ENCODE measurements at places on chromosomes 12 and 14. TPM values are rescaled to one million over a fixed set of nuclear protein-coding genes. Genes with fewer than 3 reads are reported as not detected.
A peak's percentile ranks its signal among the peaks of the same experiment; 100 is the strongest.

The GPR137C gene
- 0.84 TPM for total RNA-seq

The KRT78 gene
- total RNA-seq, result not detected

The USP44 gene
- 13.8 TPM for total RNA-seq

The SARNP gene
- total RNA-seq, result 33.3 TPM

The IFT81 gene
- 11.5 TPM for total RNA-seq

The MYF6 gene
- total RNA-seq, result not detected

The PSMB11 gene
- total RNA-seq, result not detected

GRCh38 chr14:29442696-29443095 is 485.0 kb downstream of the PRKD1 start:
- no peak for DNase-seq

GRCh38 chr12:91104812-91105466 is 6.4 kb downstream of the LUM start:
- no peak for DNase-seq

DNA sequence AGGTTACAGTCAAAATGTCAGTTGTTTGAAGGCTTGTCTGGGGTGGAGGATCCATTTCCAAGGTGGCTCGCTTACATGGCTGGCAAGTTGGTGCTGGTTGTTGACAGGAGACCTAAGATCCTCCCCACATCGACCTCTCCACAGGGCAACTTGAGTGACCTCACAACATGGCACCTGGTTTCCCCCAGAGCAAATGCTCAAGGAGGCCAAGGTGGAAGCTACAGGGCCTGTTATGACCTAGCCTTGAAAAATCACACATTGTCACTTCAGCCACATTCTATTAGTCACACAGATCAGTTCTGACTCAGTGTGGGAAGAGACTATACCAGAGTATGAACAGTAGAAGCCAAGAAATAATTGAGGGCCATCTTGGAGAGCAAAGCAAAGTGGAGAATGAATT is 11.3 kb upstream of the GNG2 start:
- DNase-seq, result no peak

- no peak for DNase-seq
Measured at GRCh38 chr14:85402569-85403162, 127.3 kb upstream of the FLRT2 start.

DNA sequence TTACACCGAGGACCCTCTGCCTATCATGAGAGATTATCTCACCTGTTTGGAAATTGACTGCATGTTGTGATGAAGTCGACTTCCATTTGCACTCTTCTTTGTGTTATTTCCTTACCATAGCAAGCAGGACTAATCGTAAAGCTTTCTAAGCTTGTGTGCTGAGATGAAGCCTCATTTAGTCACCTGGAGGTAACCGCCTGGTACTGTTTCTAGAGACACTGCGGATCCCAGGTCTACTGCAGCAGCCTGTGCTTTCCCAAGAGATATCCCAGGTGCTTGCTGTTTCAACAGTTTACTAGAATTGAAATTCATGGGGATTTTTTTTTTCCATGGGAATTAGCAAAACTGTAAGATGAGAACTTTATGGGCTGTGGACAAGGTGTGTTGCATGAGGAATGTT is 131.8 kb downstream of the PTPRR start:
- no peak for DNase-seq

DNA sequence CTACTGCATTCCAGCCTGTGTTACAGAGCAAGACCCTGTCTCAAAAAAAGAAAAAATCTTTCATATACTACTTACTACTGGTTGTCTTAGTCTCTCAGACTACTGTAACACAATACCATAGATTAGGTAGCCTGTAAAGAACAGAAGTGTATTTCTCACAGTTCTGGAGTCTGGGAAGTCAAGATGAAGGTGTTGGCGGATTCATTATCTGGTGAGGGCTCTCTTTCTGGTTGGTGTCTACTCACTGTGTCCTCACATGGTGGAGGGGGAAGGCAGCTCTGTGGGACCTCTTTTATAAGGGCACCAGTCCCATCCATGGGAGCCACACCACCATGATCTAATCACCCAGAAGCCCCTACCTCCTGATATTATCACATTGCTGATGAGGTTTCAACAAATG is 14.4 kb downstream of the WDR20 start:
- DNase-seq, result no peak

DNA sequence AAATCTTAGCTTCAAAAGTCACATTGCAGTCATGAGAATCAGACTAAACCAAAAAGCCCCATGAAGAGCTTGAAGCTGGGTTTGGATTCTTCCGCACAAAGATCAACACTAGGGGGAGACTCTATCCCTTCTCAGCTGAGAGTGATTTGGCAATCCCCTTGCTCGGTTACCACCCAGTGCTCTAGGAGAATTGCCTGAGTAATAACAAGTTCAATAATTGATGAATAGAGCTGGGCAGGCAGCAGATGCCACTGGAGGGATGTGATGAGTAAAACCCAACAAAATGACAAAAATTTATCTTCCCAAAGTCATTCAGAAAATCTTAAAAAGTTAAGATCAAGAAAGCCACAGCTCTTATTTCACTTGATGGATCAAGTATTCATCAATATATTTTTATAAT is 185.6 kb upstream of the ARID2 start:
- peak; percentile 57 for DNase-seq

DNA sequence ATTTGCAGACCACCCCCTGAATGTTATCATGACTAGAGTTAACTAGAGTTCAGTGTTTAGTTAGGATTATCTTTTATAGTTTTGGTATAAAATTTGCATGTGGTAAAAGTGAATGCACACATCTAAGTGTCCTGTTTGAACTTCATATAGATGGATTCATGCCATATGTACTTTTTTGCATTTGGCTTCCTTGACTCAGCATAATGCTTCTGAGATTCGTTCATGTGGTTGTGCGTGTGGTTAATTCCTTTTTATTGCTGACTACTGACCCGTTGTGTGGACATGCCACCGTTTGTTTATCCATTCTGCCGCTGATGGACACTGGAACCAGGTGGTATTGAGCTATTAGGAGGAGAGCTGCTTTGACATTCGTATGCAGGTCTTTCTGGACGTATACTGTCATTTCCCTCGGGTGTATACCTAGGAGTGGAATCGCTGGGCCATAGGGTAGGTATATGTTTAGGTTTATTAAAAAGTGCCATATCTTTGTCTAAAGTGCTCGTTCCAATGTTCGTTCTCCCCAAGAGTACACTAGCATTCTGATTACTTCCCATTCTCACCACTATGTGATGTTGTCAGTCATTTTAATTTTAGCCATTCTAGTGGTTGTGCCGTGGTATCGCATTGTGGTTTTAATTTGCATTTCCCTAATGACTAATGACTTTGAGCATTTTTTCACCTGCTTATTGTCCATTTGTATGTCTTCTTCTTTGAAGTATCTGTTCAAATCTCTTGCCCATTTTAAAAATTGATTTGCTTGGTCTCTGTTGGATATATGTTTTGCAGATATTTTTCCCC is 37.7 kb downstream of the RIN3 start:
- DNase-seq, result no peak

DNA sequence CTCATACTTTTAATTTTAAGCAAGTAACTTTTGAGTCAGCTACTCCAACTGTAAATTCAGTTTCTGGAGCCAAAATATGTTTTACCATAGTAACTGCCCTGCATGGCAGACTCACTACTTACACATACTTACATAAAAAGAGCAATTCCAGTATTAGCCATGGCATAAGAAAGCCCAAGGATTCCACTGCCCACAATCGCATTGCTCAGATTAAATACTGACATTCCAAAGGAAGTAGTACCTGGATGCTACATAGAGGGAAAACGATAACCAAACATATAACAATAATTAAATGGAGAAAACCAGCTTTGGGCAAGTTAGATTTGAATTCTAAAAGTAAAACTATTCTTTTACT is 2.2 kb downstream of the SLC38A2 start:
- DNase-seq, result no peak

DNA sequence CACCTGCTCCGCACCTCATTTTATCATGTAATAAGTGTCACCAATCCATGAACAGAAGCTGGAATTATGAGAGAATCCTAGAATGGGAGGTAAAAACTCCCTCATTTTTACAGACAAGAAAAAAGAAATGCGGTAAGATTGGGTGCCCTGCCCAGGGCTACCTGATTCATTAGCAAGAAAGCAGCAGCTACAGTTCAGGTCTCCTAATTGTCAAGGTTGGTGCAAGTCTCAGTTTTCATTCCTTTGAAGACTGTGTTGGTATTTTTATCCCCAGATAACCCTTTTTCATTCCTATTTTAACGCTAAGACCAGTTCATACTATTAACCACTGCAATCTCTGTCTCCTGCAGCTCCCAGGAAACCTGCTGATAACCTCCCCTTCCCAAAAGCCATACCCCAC is 6.9 kb downstream of the DUSP6 start:
- no peak for DNase-seq

DNA sequence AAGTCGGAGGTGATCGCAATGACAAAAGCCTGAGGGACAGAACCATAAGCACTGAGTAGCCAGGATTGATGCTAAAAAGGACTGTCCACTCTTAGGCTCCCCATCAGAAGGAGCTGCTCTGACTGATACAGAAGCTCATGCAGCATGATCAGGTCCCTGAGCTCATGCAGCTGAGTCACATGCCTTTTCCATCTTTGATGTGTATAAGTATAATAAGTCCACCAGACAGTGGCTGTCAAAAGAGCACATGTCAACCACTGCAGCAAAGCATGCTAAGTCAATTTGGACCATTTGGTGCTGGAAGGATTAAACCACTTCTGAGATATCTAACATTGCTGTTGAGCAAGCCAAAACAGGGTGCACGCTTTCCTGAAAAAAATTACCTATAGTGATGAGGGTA is 144.1 kb downstream of the NTF3 start:
- no peak for DNase-seq

- DNase-seq, result no peak
Measured at GRCh38 chr14:104899781-104900180, 24.9 kb upstream of the PLD4 start.

DNA sequence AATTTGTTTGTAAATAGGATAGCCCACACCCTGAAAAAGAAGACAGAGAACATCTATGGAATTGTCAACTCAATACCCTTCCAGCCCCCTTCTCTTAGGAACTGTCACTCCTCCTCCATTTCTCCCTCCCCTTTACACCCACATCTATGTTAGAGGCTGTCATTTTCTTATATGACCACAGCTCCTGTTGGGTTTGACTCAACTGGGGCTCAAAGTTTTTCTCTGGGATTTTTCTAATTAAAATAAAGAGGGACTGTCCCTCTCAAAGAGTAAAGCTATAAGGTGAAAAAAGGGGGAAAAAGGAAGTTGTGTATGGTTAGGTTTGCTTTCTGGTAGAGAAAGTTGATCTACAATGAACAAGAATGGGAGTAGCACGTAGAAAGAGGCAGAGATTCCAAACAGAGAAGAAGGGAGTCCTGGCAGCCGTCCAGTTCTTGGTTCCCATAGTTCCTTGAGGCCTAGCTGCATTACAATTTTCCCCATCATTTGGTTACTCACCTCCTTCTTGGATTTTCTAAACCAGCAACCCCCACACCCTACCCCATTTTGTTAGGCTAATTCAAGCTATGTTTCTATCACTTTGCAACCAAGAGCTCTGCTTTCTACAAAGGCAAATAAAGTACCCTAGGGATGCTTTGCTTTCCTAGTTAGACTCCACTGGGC is 44.3 kb upstream of the STK38L start:
- no peak for DNase-seq

- DNase-seq, result no peak
Measured at GRCh38 chr14:64659366-64659765, 44.9 kb upstream of the PLEKHG3 start.

DNA sequence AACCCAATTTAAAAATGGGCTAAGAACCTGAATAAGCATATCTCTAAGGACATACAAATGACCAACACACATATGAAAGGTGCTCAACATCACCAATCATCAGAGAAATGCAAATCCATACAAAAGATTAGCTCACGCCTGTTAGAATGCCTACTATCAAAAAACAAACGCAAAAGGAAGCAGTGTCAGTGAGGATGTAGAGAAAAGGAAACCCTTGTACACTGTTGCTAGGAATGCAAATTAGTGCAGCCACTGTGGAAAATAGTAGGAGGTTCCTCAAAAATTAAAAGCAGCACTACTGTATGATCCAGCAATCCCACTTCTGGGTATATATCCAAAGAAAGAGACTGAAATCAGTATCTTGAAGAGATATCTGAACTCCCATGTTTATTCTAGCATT is 133.0 kb downstream of the CPNE8 start:
- no peak for DNase-seq

DNA sequence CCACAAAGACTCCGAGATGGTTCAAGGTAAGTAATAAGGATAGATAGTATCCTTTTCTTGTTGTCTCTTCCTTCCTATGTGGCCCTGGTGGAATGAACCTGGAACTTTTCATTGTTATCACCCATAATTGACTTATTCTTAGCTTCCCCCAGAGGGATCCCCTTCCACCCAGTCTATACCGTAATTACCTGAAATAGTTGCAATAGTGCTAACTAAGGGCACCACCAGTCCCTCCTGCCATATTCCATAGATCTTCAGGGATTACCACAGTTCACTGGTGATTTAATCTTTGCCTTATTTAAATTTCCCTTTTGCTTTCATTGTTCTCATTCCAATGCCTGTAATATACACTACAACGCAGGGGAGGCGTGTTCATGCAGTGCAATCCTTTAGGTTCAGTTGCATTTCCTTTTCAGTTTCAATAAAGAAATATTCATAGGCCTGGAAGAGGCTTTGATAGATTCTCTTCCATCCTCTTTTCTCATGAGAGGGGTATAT is 13.8 kb upstream of the OR9K2 start:
- DNase-seq, result no peak

GRCh38 chr12:9731393-9731792 is 1.5 kb downstream of the CLECL1 start:
- no peak for DNase-seq

DNA sequence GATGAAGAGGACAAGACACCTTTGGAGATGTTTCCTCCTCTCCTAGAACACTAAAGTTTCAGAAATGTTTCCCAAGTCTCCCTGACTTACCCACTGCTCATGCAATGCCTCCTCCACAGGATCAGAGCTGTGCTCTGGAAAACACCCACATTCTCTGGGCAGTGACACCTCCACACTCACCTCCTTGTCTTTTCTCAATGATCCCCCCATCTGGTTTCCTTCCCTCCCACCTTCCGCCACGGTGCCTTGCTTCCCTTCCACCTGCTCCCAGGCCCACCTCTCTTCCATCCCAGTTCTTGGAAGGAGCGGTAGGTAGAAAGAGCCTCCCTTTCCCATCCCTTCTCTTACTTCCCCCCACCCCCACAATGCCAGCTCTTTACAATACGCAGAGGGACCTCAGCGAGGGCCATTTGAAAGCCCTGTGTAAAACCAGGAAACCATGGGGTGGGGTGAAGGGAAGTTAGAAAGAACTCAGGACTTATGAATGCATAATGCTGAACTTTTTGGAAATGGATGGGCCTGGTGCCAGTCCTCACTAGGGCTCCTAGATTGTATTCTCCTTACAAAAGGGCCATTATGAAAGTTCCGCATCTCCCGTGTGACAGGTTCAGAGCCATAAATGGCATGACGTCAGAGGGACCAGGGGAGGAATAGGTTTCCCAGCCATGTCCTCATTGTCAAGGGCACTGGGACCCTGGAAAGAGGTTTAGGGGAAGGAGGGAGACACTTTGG is 12.8 kb downstream of the FBLN5 start:
- no peak for DNase-seq

- DNase-seq, result no peak
Measured at GRCh38 chr14:56745097-56745496, 65.2 kb downstream of the OTX2 start.

GRCh38 chr12:132154341-132154761 is 10.1 kb downstream of the NOC4L start:
- no peak for DNase-seq

- DNase-seq, result no peak
Measured at GRCh38 chr12:126509572-126509971, 1444.3 kb downstream of the AACS start.

Measured in tibial nerve (tissue), 4 donors.